ENCODE measurements at places on chromosomes 12 and 14.

- no peak for DNase-seq
These were observed 5.2 kb downstream of the TRAFD1 start for GRCh38 chr12:112130441-112130998.

- no peak for DNase-seq
These were observed 210.9 kb downstream of the EXOC5 start for GRCh38 chr14:57057803-57058202.

DNA sequence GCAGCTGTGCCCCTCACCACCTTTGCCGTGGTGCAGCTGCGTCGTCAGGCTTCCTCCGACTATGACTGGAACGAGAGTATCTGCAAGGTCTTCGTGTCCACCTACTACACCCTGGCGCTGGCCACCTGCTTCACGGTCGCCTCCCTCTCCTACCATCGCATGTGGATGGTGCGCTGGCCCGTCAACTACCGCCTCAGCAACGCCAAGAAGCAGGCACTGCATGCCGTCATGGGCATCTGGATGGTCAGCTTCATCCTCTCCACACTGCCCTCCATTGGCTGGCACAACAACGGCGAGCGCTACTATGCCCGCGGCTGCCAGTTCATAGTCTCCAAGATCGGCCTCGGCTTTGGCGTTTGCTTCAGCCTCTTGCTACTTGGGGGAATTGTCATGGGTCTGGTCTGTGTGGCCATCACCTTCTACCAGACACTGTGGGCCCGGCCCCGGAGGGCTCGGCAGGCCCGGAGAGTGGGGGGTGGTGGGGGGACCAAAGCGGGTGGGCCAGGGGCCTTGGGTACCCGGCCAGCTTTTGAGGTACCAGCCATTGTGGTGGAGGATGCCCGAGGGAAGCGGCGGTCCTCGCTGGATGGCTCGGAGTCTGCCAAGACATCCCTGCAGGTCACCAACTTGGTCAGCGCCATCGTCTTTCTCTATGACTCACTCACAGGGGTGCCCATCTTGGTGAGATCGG lies 2.6 kb downstream of the GPR162 start:
- DNase-seq, result no peak

GRCh38 chr12:67382241-67382871 lies 113.2 kb downstream of the CAND1 start:
- no peak for DNase-seq

GRCh38 chr14:44446965-44447364 lies 60.1 kb downstream of the FSCB start:
- no peak for DNase-seq

DNA sequence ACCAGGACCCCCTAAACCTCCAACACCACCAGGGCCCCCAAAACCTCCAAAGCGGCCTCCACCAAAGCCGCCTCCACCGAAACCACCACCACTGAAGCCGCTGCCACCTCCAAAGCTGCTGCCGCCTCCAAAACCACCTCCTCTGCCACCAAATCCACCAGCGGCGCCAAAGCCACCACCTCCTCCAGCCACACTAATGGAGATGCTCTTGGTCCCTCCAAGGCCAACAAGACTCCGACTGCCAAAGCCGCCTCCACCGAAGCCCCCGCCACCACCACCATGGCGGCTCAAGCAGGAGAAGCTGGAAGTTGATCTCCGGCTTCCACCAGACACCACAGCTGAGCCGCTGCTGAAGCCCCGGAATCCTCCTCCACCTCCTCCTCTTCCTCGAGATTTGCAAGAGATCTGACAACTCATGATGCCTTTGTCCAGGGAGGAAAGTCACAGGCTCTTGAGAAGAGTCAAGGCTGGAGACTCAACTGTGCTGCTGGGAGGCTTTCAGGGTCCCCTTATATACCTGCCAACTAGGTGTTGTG lies at the start of gene KRT2:
Gene KRT2, minus strand, starts transcription at position 486 of the 536 bp plus-strand sequence. Its CDS starts 69 bp downstream, at position 417.
- no peak for DNase-seq

- no peak for DNase-seq
These were observed 164.2 kb downstream of the ALG10 start for GRCh38 chr12:34186492-34186891.

DNA sequence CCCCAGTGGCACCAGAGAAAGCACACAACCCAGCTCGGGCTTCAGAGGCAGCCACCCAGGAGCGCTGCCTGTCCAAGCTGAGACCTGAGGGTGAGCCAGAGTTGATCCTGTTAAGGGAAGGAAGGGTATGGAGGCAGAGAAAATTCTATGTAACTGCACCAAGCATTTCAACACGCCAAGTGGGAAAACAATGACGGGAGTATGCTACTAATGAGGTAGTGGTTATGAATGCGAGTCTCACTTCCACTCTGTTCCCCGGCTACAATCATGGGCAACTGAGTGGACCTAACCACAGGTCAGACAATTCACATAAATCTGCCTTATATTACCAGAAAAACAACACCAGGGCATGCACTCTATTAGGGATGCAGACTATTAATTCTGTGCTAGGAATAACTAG lies 9.9 kb downstream of the ATG14 start:
- no peak for DNase-seq

GRCh38 chr14:98112194-98112780 lies 1159.7 kb downstream of the BCL11B start:
- DNase-seq, result no peak

GRCh38 chr12:48803675-48804074 lies 14.6 kb upstream of the CACNB3 start:
- no peak for DNase-seq

GRCh38 chr12:80381121-80381520 lies 62.9 kb upstream of the PTPRQ start:
- DNase-seq, result no peak

- no peak for DNase-seq
These were observed 19.9 kb upstream of the TAMALIN start for GRCh38 chr12:51986834-51987233.

GRCh38 chr12:92726850-92727249 lies 24.1 kb downstream of the PLEKHG7 start:
- no peak for DNase-seq

- DNase-seq, result no peak
These were observed 213.7 kb downstream of the SLC2A13 start for GRCh38 chr12:39892146-39892545.

- DNase-seq, result no peak
These were observed 148.7 kb downstream of the ANO2 start for GRCh38 chr12:5796171-5796958.

DNA sequence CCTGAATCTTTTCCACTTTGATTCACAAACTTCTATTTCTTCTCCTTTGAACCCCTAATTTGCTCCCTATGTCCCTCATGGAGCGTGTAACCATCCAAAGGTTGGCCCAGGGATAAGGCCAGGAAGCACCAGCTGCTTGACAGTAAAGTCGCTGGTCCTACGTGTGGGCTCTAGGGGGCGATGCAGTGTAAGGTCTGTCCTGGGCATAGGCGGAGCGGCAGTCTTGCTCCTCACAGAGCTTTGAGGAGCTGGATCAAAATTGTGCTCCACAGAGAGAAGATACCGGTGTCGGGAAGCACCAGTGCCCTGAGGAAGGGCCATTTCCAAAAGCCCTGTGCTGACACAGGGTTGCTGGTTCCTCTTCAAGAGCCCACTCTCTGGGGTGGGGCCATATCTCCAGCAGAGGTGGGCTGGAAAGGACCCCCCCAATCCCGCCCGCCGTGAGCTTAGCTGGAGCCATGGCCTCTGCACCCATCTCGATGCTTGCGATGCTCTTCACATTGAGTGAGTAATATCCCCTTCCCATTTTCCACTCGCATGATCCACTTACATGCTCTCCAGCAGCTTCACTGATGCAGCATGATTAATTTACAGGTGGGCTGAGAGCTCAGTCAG lies 49.9 kb upstream of the OR4E1 start:
- no peak for DNase-seq

DNA sequence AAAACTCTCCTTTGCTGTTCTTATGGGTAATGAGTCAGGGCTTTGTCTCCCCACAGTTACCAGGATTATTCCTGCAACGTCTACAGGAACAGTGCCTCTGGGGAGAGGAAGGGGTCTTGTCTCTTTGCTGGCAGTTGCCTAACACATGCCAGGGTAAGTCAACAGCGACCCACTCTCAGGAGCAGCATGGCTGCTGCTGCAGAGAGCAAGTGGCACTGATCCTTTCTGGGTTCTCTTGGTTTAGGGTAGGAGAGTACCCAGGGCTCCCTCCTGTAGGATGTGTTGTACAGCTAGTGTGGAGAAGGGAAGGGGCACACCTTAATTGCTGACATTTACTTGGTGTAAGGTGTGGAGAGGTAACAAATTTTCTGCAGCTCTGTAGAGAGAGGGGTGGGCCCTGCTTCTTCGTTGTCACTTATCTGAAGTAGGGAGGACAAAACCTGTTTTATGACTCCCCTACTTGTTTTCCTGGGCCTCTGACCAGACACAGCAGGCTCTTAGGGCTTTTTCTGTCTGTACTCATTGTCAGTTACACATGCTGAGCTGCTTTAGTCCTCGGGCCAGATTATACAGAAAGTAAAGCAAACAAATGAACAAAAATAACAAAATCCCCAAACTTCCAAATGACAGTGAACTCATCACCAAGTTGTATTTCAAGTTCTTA lies 168.2 kb downstream of the ACSS3 start:
- no peak for DNase-seq

DNA sequence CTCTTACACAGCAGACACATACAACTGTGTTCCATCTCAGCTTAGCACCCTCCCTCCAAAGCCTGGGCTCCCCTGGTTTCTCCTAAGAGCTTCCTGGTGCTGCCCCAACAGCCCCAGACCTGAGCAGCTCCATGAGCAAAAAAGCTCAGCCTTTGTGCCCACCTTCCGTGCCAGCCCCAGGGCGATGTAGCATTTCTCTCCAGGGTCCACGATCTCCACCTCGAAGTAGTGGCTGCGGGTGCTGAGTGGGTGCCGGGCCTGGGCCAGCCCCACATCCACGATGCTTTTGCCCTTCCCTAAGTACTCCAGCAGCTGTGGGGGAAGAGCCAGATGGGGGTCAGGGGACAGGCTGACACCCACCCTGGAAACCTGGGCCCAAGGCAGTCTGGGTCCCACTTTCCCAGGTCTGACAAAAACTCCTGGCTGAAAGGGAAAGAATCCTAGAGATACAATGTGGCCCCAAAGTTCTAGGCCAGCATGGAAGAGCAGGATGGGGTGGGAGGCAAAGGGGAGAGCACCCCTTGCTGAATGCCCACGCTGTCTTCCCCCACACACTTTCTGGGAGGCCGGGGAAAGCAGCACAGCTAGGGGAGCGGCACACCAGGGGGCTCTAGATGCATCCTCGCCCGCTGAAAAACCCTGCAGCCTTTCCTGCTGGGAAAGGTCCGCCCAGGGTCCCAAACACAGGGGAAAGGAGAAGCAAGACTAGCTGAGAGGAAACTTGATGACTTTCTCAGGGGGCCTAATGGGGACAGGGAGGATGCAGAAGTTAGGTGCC lies 11.0 kb downstream of the SPRYD3 start:
- no peak for DNase-seq

- DNase-seq, result no peak
These were observed 1.7 kb downstream of the OTX2 start for GRCh38 chr14:56808383-56809269.

DNA sequence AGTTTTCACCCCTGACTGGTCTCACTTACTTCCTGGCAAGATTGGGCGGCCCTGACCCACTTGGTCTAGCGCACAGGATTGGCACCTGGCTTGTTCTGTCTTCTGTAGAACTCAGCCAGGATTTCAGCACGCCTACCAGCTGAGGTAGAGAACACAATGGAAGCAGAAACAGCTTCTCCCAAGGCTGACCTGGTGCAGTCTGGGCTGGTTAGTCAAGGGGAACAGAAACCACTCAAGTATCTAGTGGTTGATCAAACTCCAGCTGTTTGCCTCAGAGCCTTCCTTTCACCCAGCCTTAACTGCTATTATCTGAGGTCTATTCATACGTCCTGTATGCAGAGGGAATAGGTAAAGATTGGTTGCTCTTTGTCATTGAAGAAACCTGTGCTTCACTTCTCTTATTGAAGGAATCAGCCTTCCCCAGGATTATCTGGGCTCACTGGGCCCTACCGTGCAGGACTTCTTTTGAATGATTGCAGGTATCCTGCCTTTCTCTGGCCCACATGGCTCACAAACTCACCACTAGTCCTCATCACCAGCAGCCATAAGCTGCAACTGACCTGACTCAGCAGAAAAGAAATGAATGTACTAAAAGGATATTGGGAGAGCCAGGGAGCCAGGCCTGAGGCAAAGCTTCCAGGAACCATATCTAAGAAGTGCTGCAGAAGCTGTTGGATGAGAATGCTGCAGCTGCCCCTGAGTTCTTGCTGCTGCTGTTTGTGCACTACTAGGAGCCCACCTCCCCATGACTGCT lies 2.5 kb upstream of the PLEKHD1 start:
- DNase-seq, result no peak

GRCh38 chr14:59788176-59788575 lies 82.4 kb downstream of the RTN1 start:
- DNase-seq, result no peak

DNA sequence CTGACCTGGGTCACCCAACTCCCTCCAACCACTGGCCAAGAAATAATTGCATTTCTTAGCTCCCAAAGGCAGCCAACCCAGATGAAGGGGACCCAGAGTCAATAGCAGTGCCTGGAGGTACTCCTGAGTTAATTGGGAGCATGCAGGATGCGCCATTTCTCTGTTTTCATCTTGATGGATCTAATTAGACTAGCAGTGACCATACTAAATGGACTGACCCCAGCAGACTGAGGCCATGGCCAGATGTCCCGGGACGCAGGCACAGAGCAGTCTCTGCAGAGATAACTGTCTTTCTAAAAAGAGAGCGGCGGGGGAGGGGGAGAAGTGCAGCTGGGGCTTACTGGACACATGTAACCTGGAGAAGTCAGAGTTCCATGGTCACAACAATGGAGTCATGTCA lies 53.2 kb upstream of the CMKLR1 start:
- DNase-seq, result no peak

DNA sequence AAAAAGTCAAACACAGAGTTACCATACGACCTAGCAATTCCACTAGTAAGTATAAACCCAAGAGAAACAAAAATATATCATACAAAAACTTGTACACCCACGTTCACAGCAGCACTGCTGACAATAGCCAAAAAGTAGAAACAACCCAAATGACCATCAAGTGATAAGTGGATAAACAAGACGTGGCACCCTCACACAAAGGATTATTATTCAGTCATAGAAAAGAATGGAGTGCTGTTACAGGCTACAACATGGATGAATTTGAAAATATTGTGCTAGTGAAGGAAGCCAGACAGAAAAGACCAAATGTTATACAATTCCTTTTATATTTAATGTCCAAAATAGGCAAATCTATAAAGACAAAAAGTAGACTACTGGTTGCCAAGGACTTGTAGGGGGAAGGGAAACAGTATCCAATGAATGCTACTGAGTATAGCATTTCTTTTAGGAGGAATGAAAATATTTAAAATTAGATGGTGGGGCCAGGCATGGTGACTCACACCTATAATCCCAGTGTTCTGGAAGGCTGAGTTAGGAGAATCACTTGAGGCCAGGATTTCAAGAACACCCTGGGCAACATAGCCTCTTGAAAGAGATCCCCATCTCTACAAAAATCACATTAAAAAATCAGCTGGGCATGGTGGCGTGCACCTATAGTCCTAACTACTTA lies 41.9 kb downstream of the SPTLC2 start:
- no peak for DNase-seq

DNA sequence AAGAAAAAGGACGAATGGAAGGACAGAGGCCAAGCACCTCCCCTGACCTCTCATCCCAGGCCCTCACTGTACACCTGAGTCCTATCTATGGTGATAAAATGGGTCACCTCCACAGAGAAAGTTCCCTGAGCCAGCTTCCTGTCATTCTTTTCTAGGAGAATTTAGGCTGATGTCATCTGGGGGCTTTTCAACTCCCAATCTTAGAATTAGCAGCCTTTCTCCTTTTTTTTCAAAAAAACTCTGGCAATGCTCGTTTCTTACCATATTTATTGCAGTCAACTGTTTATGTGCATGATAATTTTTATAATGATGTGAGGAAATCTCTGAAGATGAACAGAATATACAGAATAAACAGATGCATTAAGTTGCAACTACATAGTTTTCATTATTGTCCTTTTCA lies 177.6 kb downstream of the SNAPC1 start:
- no peak for DNase-seq

GRCh38 chr12:118064608-118065007 lies 3.6 kb upstream of the WSB2 start:
- no peak for DNase-seq

Data from T-cell (primary cell).